Umbilical cord (tissue), 2 donors: ENCODE measurements at places on chromosomes 4 and X.
A peak's percentile ranks its signal among the peaks of the same experiment; 100 is the strongest.

DNA sequence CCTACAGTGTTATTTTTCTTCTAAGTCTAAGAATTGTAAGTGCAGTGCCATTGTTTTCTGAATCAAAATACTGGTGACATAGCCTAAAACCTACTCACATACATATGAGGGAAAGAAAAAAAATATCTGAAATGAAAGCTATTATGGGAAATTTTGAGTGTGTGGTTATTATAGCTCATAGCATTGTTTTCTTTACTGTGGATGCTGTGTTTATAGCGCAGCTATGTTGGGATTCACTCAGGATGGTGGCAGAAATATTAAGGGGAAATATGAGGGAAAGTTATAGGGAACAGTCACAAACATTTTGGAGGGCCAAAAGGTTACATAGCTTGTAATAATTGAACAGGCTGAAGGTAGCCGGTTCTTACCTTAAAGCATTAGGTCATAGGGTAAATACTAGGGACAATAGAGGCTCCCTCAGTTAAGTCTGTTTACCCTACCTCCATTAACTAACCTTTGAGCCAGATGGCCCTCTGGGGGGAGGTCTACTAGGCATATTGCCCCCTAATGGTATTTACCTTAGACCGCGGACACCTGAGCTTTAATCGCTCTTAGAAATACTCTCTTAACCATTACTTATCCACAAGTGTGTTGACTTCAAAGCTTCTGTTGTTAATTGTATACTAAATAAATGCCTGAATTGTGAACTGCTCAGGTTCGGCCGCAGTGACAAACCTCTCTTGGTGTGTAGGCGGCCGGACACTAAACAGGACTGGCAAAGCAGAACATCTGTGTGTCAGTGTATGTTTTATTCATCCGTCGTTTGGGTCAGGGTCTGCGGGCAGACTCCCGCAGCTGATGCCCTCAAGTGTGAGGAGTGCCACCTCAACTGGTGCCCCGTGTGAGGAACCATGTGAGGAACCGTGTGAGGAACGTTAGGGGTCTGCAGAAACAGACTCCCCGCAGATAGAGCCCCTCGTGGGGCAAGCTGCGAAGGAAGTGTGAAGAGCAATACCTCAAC lies 21.3 kb upstream of the SULT1B1 start:
- DNase-seq, result no peak

GRCh38 chr4:3766785-3767569 lies 792 bp downstream of the ADRA2C start:
- no peak for DNase-seq

- DNase-seq, result peak; percentile 30
These were observed 45.1 kb upstream of the PPARGC1A start for GRCh38 chr4:23934915-23935314.

GRCh38 chrX:68999356-68999755 lies 165.9 kb downstream of the PJA1 start:
- DNase-seq, result no peak

- DNase-seq, result no peak
These were observed 160.1 kb upstream of the FSTL5 start for GRCh38 chr4:162323919-162324318.

GRCh38 chrX:98627645-98628044 lies 1743.9 kb downstream of the RPA4 start:
- DNase-seq, result no peak

DNA sequence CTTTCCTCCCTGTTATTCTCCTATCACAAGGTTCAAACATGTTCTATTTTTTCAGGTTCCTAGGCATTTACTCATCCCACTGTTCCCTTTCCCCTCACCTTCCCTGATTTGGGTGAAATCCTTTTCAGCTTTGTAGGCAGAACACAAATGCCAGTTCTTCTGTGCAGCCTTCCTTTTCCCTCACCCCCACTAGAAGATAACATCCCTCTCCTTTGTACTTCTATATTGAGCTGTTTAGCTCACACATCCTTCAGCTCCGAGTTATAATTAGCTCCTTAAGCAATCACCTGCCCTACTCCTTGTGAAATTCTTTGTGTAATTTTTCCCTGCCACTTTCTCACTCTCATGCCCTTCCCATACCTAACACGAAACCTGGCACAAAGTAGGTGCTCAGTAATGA lies 240.9 kb downstream of the AR start:
- no peak for DNase-seq
